ENCODE measurements at places on chromosomes 6 and 20.

DNA sequence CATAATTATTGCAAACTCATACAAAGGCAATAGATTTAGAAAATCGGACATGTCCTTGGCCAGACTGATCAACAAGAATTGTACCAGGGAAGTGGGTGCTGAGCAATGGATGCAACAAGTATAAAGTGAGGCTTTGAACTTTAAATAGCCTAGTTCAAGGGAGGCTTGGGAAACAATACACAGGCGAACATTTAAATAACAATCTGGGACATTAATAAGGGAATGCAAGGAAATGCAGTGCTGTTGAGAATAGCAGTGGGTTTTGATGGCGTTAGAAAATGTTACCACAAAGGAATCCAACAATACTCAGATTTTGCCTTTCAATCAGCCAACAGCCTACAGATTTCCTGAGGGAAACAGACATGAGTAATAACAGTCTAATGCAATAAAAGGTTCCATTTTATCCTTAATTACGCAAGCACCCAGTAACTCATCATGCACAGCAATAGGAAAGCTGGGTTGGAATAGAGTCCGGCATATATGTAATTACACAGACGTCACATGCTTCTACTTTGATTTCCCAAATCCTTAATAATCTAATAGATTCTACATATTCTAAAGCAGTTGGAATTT is 134.6 kb downstream of the PHACTR1 start:
- no peak for DNase-seq

- DNase-seq, result no peak
Measured at GRCh38 chr6:161407581-161407980, 133.7 kb upstream of the AGPAT4 start.

GRCh38 chr20:16257021-16257420 is 316.2 kb downstream of the KIF16B start:
- DNase-seq, result no peak

DNA sequence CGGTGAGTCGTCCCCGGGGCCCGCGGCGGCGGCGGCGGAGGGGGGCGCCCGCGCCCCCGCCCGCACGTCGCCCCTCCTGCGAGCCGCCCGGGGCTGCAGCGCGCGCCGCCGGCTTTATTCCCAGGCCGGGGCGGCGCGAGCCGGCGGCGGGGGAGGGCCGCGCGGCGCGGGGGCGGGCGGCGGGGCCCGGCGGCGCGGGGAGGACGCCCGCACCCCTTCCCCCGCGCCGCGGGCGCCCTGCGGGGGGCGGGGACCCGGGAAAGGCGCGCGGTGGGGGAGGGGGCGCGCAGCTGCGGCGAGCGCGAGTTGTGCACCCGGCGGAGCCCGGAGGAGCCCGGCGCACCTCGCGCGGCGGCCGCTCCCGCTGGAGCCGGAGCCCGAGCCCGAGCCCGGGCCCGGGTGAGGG is 646 bp downstream of the HMGA1 start:
- DNase-seq, result no peak

DNA sequence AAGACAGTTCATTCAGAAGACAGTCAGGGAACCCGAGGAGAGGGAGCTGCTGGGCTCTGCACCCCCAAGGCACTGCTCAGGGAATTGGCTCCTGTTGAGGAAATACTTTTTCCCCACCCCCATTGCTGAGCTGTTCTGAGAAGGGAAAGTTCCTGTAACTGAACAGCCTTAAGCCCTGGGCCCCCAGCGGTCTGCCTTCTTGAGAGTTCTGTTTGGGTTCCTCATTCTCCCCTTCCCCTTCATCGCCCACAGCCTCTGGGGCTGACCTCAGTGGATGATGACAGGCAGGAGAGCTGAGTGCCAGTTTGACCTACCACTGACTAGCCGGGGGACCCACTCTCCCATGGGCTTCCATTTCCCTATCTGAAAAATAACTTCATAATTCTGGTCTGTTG is 10.7 kb downstream of the HCK start:
- DNase-seq, result no peak

GRCh38 chr6:147043994-147044477 is 160.2 kb upstream of the STXBP5 start:
- no peak for DNase-seq

- DNase-seq, result peak; percentile 25
Measured at GRCh38 chr6:127606131-127606562, 29.2 kb downstream of the C6orf58 start.

DNA sequence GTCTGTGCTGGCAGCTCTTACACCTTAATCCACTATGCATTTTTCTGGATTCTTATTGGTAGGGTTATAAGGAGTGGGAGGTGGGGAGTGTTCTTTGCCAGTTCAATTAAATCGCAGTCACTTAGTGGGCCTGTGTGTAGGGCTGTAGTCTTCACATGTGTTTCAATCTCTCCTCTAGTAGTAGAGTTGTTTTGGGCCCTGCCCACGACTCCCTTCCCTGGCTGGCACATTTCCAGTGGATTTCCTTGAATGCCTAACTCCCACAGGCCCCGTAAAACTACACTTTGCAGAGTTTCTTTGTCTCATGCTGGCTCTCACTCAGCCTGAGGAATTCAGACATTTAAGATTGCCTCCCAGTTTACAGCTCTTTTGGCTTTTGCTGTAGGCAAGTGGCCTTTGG is 414.0 kb upstream of the OPRM1 start:
- DNase-seq, result peak; percentile 65

DNA sequence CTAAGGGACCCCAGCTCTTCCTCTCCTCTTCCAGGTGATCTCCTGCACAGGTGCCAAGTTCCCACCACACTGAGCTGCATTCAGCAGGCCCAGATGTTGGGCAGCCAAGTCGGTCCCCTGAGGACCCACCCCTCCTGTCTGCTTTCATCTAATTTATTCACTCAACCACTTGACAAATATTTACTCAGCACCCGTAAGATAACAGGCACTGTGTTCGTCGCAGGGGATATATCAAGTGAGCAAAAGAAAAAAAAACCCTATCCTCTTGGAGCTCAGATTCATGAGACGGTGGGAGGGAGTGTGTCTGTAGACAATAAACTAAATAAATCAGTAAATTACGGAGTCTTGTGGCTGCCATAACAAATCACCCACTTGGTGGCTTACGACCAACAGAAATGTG is 143.6 kb downstream of the MRPL14 start:
- no peak for DNase-seq

DNA sequence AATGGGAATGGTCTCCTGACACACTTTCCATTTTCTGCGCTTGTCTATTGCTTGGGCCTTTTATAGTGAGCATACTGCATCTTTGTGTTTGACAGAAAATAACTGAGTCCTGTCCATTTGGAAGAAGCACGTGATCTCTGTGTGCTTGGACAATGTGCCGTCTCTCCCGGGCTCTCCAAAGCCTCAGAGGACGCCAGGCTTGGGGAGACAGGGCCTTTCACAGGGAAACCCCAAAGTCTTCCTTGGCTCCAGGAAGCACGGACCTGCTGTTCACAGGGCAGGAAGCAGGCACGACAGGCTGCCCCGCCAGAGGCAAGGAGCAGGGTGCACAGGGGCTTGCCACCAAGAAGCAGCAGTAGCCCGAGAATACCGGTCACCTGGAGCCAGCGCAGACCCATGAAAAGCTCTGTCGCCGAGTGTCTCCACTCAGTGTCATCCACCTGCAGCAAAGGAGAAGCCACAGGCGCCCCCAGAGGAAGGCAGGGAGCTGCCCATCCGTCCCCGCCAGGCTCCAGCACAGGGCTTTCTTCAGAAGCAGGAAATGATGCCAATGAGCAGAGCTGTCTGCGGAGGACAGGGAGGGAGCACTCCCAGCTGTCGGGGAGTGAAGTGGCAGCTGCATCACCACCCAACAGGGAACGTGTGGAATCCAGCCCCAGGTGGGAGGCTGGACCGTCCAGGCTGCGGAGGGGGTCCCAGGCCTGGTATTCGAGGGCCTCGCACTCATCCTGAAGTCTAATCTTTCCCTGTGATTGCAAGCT is 135.1 kb downstream of the AGPAT4 start:
- DNase-seq, result no peak

DNA sequence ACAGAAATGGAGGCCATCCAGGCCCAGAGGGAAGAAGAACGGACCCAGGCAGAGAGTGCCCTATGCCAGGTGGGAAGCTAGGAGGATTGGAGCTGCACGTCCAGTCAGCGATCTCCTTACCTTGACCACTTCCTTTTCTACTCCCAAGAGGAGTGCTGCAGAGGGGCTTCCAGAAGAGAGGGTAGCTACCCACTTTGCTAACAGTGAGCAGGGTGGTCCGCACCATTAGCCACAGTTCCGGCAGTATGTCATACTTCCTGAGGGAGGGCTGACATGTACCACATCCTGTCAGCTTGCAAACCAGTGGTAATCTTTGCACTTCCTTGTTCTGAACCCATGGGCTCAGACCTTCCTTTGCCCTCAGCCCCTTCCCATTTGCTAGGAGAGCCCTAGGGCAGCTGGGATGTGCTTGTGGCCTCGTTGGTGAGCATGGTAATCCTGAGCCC is 35.4 kb downstream of the CEP250 start:
- DNase-seq, result no peak

GRCh38 chr6:13872681-13873080 is 52.1 kb upstream of the RNF182 start:
- DNase-seq, result no peak

- DNase-seq, result no peak
Measured at GRCh38 chr6:43246301-43247113, 3.2 kb downstream of the TTBK1 start.

DNA sequence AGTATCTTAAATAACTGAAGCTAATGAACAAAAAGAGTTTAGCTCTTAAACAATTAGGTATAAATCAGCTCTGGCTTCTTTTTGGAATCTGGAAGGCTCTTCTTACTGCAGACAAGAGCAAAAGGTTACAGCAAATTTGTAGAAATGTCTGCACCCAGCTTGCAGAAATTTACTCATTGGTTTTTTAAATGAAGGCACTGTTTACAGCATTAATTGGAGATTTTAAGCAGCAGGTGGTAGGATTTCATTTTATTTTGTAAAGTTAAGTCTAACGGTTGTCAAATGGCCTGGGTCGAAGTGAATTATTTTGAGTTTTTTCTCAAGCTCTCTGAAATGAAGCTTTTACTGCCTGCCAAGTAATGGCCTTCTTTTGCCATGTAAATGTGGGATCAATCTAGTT is 102.1 kb downstream of the NRSN1 start:
- no peak for DNase-seq

GRCh38 chr20:63974402-63975200 is 4.8 kb downstream of the SAMD10 start:
- DNase-seq, result no peak

- no peak for DNase-seq
Measured at GRCh38 chr6:6806844-6807518, 218.5 kb downstream of the LY86 start.

DNA sequence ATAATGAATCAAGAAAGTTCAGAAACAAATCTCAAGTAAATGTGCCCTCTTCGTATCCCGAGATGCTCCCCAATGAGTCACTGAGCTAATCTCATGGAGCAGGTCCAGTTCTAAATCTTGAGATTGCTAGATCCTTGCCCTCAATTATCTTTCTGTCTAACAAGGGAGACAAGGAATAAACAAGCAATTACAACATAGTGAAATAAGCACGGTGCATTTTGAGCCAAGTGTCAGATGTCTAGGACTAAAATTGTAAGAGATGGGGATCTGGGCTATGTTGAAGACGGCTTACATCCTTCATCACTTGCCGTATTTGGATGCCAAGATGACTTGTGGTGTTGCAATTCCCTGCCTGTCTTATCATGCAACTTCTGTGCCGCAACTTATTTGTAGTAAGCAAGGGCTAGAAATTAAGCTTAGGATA is 56.5 kb upstream of the ADGRF1 start:
- DNase-seq, result peak; percentile 45

DNA sequence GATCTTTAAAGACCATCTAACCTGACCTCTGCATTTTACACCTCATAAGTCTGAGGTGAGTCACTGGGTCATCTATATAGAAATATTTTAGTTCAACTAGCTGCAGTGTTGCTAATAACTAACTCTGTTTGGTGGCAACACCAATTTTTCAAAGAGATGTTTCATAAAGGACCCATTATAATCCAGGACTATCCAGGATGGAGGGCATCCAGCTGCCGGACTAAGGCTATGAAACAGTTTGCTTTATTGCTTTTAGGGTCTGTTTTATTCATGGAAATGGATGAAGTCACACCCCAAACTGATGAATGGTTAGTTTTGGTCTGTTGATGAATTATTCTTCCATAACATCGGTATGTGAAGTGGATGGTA is 204.2 kb upstream of the GMDS start:
- DNase-seq, result no peak

- no peak for DNase-seq
Measured at GRCh38 chr6:101650402-101651100, 257.0 kb downstream of the GRIK2 start.

GRCh38 chr6:43983191-43983590 is 144.1 kb downstream of the MRPL14 start:
- DNase-seq, result no peak

DNA sequence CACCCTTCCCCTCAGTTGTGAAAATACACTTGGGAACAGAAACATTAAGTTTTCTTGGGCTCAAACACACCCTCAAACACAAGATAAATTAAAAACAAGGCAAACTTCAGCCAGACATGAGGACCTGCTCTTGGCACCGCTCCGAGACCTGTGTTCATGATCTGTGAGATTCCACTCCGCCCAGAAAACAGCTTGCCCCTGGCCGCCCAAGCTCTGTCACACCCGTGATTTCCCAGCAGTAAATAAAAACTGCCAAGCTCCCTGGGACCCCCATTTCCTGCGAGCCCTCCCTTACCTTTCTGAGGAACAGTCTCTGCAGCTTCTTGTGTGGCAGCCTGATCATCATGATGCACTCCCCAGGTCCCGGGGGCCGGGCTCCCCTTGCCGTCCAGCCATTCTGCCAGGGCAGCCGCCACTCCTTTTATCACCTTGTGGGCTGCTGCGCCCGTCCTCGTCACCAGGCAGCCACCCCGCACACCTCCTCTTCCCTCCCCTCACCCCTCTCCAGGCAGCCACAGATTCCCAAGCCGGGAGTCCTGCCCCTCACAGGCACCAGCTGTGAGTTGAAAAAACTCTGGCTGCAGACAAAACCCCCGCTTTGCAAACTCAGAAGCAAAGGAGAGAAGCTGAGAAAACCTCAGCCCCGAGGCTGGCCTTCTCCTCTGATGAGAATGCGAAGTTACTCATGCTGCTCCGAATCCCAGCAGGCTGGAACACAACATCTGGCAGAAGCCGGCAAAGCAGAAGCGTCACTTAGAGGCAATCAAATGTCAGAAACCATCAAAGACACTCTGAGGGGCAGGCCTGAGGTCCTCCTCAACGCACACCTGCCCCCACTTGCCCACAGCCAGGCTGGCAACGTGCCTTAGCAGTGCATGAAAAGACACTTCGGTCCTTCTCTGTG is 130.4 kb upstream of the RPS6KA2 start:
- peak; percentile 28 for DNase-seq

- no peak for DNase-seq
Measured at GRCh38 chr6:11692451-11693376, 85.9 kb downstream of the ADTRP start.
